ENCODE measurements at places on chromosomes 4 and X. TPM values are rescaled to one million over a fixed set of nuclear protein-coding genes. Genes with fewer than 3 reads are reported as not detected.

MAP7D2 gene
- total RNA-seq, result 0.03 TPM

GRCh38 chr4:138727731-138728130 lies 287.9 kb upstream of the NOCT start:
- no peak for DNase-seq

HSD17B10 gene
- 128 TPM for total RNA-seq

GRCh38 chrX:50747471-50747900 lies 66.5 kb downstream of the SHROOM4 start:
- no peak for DNase-seq

DNA sequence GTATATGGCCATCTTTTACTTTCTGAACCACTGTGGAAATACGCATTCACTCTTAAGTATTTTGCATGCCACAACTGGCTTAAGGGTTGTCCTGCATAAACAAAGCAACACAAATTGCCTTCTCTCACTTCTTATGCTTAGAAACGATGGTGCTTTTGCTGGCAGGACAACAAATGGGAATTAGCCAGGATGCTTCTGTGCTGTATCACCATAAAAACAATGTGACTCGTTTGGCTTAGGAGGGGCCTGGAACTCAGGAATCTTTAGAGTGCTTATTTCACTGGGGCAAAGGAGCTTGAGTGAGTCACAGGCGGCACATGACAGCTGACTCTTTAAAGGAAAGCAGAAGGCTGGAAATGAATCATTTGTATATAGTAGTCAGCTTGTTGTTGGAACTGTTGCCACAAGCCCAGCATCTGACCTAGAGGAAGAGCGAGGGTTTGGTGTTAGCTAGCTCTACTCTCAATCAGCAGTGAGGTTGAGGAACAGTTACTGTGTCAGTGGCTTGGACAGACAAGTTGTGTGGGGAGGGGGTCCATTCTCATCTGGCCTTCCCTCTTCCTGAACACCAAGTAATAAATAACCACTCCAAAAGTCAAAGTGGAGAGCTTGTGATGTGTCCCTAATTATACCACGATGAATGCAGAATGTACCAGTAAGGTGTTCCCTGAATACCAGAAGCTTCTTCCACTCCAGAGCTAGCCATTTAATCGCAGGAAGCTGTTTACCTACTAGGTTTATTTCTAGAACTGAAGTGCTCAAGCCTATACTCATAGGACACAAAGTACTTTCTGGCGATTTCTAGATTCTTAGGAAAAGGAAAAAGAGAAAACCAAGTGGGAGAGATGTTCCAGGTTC lies 293.1 kb downstream of the CAMK2D start:
- peak; percentile 98 for DNase-seq

NAP1L2 gene
- 0.60 TPM for total RNA-seq

DNA sequence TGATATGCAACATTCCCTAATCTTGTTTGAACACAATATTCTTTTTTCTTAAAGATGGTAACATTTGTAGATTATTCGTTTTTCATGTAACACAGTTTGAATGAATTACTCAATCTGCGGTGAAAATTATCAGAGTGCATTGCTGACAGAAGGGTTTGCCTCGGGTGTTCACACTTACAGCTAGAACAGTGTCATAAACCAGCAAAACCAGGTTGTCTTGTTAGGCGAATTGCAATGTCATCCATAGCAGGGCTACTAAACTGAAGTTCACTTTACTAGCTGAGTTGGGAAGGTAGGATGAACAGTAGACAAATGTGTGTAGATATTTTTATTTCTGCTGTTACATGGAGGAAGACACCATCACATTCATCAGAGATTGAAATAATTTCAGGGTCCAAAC lies 98.9 kb downstream of the SLC39A8 start:
- DNase-seq, result no peak

ATP5ME gene
- total RNA-seq, result 118 TPM

DNA sequence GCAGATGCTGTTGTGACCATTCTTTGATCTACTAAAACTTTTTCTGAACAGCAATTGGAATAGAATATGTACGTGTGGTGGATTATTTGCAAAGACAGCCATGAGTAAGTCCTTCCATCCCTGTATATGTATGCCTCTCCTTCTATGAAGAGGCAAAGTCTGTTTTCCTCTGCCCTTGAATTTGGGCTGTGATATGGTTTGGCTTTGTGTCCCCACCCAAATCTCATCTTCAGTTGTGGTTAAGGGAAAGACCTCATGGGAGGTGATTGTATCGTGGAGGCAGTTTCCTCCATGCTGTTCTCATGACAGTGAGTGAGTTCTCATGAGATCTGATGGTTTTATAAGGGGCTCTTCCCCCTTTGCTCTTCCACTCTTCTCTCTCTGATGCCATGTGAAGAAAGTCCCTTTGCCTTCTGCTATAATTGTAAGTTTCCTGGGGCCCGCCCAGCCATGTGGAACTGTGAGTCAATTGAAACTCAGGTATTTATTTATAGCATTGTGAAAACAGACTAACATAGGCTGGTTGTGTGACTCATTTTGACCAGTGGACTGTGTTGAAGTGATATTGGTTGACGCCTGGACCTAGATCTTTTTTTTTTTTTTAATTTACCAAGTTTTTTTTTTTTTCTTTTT lies 108.3 kb upstream of the CAMK2D start:
- DNase-seq, result peak; percentile 82

- DNase-seq, result no peak
Measured at GRCh38 chr4:7003176-7003878, 39.8 kb upstream of the TADA2B start.

- no peak for DNase-seq
Measured at GRCh38 chrX:66074920-66075879, 35.3 kb upstream of the VSIG4 start.

GRCh38 chr4:74768857-74769525 lies 25.3 kb downstream of the BTC start:
- DNase-seq, result peak; percentile 21

DNA sequence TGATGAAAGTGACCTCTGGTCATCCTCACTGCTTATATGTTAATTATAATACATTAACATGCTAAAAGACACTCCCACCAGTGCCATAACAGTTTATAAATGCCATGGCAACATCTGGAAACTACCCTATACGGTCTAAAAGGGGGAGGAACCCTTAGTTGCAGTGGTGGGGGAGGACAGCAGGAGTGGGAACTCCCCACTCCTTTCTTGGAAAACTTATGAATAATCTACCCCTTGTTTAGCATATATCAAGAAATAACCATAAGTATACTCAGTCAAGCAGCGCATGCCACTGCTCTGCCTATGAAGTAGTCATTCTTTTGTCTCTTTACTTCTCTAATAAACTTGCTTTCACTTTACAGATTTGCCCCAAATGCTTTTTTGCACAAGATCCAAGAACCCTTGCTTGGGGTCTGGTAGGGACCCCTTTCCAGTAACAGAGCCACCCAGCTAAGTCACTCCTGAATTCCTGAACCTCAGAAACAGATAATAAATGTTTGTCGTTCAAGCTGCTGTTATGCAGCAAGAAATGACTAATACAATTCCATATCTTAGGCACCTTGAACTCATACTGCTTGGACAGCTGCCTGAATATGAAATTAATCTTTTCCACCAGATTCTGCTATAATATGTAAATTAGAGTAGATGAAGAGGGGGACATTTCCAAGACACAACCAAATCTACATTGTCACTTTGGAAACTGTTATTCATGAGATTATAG lies 14.4 kb upstream of the REPS2 start:
- no peak for DNase-seq

GRCh38 chr4:40713798-40714197 lies 36.0 kb upstream of the NSUN7 start:
- DNase-seq, result no peak
